Regular cardiac myocyte (primary cell): ENCODE measurements at places on chromosomes 7 and 10. TPM values are rescaled to one million over a fixed set of nuclear protein-coding genes. Genes with fewer than 3 reads are reported as not detected.

CASD1 gene
- 11.9 and 17.2 TPM in 2 replicates for total RNA-seq

WNT8B gene
- total RNA-seq = not detected in 2 replicates

VPS37D gene
- 2.3 and 5.9 TPM in 2 replicates for total RNA-seq

MLXIPL gene
- total RNA-seq = not detected in 2 replicates

PRSS37 gene
- total RNA-seq = not detected in 2 replicates

SEMA3C gene
- 195 and 315 TPM in 2 replicates for total RNA-seq

C10orf67 gene
- 0.19 TPM in 1 of 2 replicates, not detected in the other for total RNA-seq

PRRT4 gene
- under 0.01 TPM in 1 of 2 replicates, not detected in the other for total RNA-seq

NPY gene
- not detected in 2 replicates for total RNA-seq

LMTK2 gene
- 9.0 and 9.8 TPM in 2 replicates for total RNA-seq

SH2D4B gene
- under 0.01 TPM in 2 replicates for total RNA-seq

SEMA4G gene
- 0.38 and 0.56 TPM in 2 replicates for total RNA-seq
